ENCODE measurements at places on chromosomes 3 and 15. TPM values are rescaled to one million over a fixed set of nuclear protein-coding genes. Genes with fewer than 3 reads are reported as not detected.
A peak's percentile ranks its signal among the peaks of the same experiment; 100 is the strongest.

DNA sequence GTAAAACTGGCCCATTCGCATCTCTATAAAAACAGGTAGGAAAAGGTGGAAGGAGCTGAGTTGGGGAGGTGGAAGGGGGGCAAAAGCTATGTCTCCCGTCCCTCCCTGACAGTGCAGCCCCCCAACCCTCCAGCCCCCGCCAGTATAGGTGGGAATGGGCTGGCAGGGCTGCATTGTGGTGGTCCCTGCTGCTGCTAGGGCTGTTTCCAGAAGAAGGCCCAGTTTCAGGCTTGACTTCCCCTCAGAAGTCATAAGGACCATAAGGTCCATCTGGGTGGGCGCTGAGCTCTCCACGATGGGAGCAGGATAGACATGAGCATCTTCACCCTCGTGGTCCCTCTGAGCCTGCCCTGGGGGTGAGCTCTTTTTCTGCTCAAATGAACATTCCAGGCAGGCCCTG is 44.2 kb downstream of the APBA2 start:
- no peak for DNase-seq

GRCh38 chr3:124395584-124396338 is 334.5 kb upstream of the UMPS start:
- peak; percentile 63 for DNase-seq

DNA sequence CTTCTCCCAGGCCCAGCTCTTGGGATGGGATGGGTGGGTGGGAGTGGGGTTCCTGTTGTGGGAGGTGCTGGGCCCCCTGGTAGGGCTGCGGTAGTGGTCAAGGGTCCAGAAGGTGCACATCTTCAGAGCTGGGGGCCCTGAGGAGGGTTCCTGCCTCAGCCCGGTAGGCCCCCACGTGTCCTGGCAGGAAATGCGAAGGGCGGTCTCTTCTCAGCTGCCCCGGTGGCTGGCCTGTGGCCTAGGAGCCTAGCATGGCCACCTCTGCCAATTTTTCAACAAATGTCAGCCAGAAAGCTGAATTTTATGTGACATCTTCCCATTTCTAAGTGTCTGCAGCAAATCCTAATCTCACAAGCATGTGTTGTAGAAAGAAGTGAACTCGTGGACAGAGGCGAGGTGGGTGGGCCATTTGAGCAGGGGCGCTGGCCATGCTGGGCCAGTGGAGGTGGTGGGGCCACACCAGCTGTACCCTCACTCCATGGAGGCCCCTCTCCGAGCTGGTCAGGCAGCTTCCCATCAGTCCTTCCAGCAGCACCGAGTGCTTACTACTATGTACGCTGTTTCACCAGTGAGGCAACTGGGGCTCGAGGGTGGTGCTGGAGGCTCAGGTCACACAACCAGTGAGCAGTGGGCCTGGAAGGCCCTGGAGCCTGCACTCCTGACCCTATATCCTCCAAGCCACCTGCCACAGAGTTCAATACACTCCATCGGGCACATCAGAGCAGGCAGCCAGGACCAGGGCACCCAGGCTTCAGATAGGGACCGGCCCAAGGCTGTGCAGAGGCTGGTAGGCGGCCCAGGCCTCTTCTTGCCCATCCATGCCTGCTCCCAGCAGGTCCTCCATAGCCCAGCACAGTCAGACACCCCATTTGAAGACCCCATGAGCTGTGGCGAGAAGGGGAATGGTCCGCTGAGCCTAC is 23.2 kb downstream of the FBLN2 start:
- no peak for DNase-seq

GRCh38 chr3:13541691-13542090 is 7.2 kb upstream of the FBLN2 start:
- DNase-seq, result no peak

GRCh38 chr15:73981761-73982221 is 10.3 kb downstream of the STOML1 start:
- no peak for DNase-seq

FBXW12 gene
- not detected for total RNA-seq

DNA sequence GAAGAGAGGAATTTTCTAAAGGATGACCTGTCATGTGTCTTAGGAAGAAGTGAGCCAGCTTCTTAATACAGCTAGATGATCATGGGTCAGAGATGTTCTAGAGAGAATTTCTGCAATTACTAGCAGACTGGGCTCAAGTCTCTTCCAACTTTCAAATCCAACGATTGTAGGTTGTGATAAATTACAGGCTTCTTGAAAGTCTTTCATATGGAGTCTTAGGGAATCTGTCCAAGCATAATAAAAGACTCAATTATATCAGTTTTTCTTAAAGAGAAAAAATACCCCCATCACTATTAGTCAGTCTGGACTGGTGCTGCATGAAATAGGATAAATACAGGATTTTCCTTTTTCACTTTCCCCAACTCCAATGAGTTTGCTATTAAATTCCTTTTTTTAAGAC is 59.1 kb downstream of the DRD3 start:
- no peak for DNase-seq

TUBGCP5 gene
- total RNA-seq, result 11.3 TPM

GRCh38 chr3:74640211-74640610 is 25.8 kb upstream of the CNTN3 start:
- no peak for DNase-seq

GRCh38 chr15:94238539-94239118 is 7.3 kb downstream of the MCTP2 start:
- DNase-seq, result no peak

DNA sequence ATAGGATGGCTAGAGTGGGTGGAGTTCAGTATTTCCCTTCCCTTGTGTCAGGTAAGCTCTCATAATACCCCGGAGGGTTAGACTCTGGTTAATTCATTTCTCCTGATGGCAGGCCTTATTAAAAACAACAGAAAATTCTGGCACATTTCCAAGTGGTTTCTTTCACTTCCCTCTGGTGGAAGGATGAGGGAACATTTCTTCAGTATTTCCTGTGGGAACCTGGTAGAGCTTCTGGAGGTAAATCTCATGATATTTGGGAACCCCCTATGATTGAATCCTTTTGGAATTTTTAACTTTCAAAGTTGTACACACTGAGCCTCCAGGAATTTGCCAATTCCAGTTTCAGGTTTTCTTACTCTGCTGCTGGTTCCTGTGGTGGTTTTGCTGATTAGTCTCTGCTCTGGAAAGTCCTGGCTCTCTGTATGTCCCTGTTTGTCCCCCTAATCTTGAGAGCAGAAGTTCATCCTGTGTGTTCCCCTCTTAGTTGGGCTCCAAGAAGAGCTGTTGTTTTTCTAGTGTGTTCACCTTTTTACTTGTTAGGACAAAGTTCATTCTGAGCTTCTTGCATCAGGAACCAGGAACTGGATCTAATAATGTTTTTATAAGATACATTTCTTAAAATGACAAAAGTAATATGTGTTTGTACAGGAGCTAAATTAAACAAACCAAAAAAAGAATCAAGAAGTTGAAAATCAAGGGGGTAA is 12.1 kb downstream of the CHRNA7 start:
- DNase-seq, result no peak

LRRC31 gene
- total RNA-seq, result not detected

- no peak for DNase-seq
Observed at GRCh38 chr3:99562990-99563607, 75.3 kb upstream of the COL8A1 start.

DNA sequence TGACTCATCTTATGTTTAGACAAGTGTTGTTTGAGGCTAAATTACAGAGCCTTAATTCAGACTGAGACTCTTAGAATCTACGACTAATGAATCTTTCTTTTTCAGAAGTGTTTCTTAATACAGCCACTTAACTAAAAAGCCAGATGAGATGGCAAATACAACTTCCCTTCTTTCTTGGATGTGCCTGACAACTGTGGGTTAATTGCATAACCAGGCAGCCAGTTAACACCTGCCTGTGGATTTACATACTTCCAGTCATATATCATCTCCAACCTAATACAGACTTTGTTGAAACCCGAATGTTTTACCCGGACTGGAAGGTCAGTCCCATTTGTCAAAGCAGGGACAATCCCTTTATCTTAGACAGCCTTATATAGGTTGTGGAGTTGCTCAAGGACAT is 297.6 kb downstream of the VPS13C start:
- no peak for DNase-seq

DNA sequence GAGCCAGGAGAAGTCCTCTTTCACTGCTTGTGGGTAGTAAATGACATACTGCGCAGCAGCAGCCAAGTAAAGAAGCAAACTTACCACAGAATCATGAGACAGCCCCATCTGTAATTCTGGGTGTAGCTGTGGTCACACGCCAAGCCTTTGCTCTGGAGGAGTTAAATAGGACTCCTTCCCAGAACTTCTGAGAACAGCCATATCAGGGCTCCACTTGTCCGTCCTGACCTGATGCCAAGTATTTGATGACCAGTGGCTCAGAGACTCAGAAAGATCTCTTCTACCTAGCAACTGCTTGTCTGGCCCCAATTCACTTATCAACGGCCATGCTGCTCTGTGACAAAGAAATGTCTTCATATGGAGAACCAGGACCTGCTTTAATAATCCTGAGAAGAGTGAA is 20.6 kb upstream of the GOLIM4 start:
- peak; percentile 66 for DNase-seq

NMB gene
- 1.9 TPM for total RNA-seq

- no peak for DNase-seq
Observed at GRCh38 chr3:136247855-136248590, 2.1 kb upstream of the PCCB start.

TGM4 gene
- total RNA-seq, result not detected

GRCh38 chr3:84962415-84962814 is 3.6 kb downstream of the CADM2 start:
- no peak for DNase-seq

DNA sequence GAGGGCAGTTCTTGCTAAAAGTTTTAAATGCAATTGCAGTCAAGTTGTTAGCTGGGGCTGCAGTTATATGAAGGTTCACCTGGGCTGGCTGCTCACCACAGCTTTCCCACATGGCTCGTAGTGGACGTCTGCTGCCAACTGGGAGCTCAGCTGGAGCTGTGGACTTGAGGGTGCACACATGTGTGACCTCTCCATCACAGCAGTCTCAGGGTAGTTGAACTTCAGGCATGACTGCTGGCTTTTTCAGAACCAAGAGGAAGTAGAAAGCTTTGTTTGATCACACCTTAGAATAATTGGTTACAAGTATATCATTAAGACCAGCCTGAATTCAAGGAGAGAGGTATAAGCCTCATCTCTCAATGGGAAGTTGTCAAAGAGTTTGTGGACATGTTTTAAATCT is 74.1 kb downstream of the CHL1 start:
- no peak for DNase-seq

GRCh38 chr3:66816090-66816761 is 181.9 kb upstream of the KBTBD8 start:
- no peak for DNase-seq

- DNase-seq, result no peak
Observed at GRCh38 chr3:67030785-67031740, 33.0 kb downstream of the KBTBD8 start.

- DNase-seq, result no peak
Observed at GRCh38 chr3:108590460-108590859, 938 bp downstream of the DZIP3 start.

MINAR1 gene
- 0.03 TPM for total RNA-seq

DOCK3 gene
- 3.6 TPM for total RNA-seq

CASR gene
- total RNA-seq, result not detected
